Activated T-helper 1 cell treated with anti-CD3 and anti-CD28 coated beads, Interleukin-12 subunit alpha, Interleukin-12 subunit beta, Interleukin-2, Interleukin-4 antibody, amounts not matched to agents 30 ng/mL and 10 ng/mL and 1 ng/mL, durations not matched to agents 14 hours and 24 hours and 36 hours (primary cell): ENCODE measurements at places on chromosomes 12 and 14. TPM values are rescaled to one million over a fixed set of nuclear protein-coding genes. Genes with fewer than 3 reads are reported as not detected.

- no peak overlapping the region for H3K4me3 ChIP-seq
- H3K36me3 ChIP-seq = no peaks in the 10 kb centered on the region
- DNase-seq = no peak
- H3K27ac ChIP-seq = no peak overlapping the region
- no peaks in the 10 kb centered on the region for H3K4me1 ChIP-seq
Observed at GRCh38 chr14:51129130-51129529, 34.2 kb upstream of the TRIM9 start.

GRCh38 chr14:61130512-61131260, 149.6 kb downstream of the SLC38A6 start:
- no peak overlapping the region for H3K4me3 ChIP-seq
- H3K36me3 ChIP-seq = no peaks in the 10 kb centered on the region
- DNase-seq = no peak
- H3K27ac ChIP-seq = no peak overlapping the region
- H3K4me1 ChIP-seq = peaks cover 18% of the 10 kb centered on the region
- peaks cover 4% of the 10 kb centered on the region for H3K27me3 ChIP-seq

Gene AMN
- total RNA-seq = 0.44 and 0.69 TPM in 2 replicates

GRCh38 chr12:53048033-53048779, 1.7 kb upstream of the TNS2 start:
- H3K4me3 ChIP-seq = peak overlapping the region; percentile 47
- H3K27ac ChIP-seq = peak overlapping the region; percentile 48
- H3K27me3 ChIP-seq = peaks cover 9% of the 10 kb centered on the region
- peaks cover 34% of the 10 kb centered on the region for H3K4me1 ChIP-seq
- no peak for DNase-seq

Gene STRAP
- 147 and 156 TPM in 2 replicates for total RNA-seq

GRCh38 chr14:94458558-94459205, 6.1 kb upstream of the SERPINA11 start:
- peaks cover 20% of the 10 kb centered on the region for H3K27me3 ChIP-seq
- no peak overlapping the region for H3K4me3 ChIP-seq
- no peak overlapping the region for H3K27ac ChIP-seq
- H3K4me1 ChIP-seq = no peaks in the 10 kb centered on the region

GRCh38 chr14:97724265-97724731, 927.1 kb downstream of the VRK1 start:
- peaks cover 2% of the 10 kb centered on the region for H3K36me3 ChIP-seq
- H3K27ac ChIP-seq = peak overlapping the region; percentile 86
- no peaks in the 10 kb centered on the region for H3K27me3 ChIP-seq
- peak overlapping the region; percentile 71 for H3K4me3 ChIP-seq
- peak; percentile 14 for DNase-seq
